ENCODE measurements at places on chromosomes 2 and 18.

DNA sequence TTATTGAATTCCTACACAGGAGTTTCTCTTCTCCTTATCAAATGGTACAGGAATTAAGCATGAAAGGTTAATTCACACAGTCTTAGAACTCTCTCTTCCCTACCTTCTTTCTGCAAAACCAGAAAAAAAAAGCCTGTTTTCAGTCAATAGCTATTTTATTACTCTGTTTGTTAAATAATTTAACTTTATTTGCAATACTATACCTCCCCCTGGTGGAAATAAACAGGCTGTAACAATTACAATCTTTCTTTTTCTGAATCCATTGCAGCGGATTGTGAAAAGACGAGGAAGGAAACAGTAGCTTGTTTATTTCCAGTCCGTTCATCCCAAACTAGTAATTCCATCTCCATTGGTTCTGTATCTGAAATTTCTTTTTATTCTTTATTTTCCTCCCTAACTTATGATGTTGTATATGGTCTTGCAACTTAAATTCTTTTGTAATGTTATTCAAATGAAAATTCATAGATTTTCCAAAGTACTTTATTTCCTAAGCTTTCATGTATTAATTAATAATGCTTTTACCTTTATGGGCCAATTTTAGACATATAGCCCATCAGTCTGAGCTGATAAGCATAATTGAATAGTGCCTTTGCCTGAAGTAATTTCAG, 165.2 kb downstream of the SH3BP4 start:
- DNase-seq = no peak

GRCh38 chr2:44778221-44778654, 163.3 kb upstream of the SIX3 start:
- DNase-seq = no peak

GRCh38 chr2:5798084-5798483, 105.9 kb downstream of the SOX11 start:
- DNase-seq = no peak

DNA sequence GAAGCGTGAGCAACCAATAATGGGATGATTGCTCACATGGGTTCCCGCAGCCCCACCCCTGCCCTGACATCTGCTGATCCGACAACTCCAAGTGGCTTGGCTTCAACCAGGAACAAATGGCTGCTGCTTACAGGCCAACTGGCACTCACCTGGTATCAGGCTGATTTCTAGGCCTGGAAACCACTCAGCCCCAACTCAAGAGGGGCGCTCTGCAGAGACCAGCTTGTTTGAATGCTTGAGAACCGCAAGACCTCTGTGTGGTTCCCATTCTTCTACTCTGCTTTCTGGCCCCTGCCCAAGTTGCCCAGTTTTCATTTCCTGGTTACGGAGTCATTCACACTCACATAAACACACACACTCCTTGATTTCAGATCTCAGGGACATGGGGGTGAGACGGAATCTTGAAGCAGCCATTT, 52.0 kb downstream of the TNP1 start:
- no peak for DNase-seq

- no peak for DNase-seq
These were observed 127.8 kb downstream of the NXPH2 start for GRCh38 chr2:138652378-138652777.

DNA sequence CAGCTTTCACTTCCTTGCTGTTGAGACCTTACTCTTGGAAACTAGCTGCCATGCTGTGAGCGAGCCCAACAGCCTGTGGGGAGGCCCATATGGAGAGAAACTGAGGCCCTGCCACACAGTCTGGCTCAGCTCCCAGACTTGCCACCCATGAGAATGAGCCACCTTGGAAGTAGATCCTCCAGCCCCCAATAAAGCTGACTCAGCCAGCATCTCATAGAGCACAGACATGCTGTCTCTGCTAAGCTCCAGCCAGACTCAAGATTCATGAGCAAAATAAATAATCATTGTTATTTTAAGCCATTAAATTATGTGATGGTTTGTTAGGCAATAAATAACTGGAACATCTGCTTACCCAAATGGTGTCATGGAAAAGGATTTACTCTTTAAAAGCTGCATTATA, 53.6 kb upstream of the DDX18 start:
- DNase-seq = no peak

DNA sequence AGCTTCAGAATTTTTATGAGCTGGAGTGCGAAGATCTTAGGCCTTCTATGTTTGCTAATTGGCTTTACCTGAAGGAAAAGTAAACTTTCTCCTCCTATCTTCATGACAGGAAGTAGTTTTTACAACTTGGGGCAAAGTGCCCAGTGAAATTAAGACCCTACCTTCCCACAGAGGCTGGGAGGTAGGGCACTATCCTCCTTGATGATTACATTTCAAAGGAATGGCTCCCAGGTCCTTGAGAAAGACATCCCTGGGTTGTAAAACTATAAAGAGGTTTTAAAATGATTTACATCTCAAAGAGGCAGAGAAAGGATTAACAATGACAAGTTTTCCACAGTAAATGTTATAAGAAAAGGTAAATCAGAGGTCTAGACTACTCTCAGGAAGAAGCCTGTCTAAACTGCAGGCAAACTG, 155.8 kb downstream of the CDH7 start:
- DNase-seq = no peak

DNA sequence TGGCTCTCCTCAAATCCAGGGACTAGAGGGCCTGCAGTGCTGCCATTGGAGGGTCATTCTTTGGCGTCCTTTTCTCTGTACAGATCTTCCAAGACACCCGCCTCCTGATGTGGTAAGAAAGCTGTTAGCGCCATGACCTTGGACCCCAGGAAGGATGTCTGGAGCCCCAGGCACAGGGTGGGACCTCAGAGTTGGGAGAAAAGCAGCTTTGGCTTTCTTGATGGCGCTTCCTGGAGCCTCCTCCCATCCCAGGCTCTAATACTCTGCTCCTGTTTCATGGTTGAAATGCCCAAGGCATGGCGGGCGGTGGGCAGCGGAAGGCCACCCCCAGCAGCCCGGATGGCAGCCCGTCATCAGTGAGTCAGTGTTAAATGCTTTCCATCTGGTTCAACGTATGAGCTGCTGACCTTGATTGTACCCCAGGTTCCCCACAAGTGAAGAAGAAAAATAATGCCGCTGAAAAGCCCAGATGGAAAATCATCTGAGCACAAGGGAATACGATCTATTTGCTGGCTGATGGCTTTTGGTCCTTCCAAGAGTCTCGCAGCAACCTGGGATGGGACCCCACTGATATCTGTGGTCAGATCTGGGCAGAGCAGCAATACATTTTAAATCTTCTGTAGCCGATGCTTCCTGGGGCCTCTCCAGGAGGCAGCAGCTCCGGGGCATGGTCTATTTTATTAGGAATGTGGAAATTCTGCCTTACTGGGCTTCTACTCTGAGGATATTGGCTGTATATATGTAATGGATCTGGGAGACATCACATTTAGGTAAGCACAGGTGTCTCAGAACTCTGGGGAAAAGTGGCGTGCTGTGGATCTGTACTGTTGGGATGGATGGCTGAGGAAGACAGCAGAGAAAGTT, 15.1 kb downstream of the ACKR3 start:
- DNase-seq = no peak
